ENCODE measurements at places on chromosomes 7 and 10.

DNA sequence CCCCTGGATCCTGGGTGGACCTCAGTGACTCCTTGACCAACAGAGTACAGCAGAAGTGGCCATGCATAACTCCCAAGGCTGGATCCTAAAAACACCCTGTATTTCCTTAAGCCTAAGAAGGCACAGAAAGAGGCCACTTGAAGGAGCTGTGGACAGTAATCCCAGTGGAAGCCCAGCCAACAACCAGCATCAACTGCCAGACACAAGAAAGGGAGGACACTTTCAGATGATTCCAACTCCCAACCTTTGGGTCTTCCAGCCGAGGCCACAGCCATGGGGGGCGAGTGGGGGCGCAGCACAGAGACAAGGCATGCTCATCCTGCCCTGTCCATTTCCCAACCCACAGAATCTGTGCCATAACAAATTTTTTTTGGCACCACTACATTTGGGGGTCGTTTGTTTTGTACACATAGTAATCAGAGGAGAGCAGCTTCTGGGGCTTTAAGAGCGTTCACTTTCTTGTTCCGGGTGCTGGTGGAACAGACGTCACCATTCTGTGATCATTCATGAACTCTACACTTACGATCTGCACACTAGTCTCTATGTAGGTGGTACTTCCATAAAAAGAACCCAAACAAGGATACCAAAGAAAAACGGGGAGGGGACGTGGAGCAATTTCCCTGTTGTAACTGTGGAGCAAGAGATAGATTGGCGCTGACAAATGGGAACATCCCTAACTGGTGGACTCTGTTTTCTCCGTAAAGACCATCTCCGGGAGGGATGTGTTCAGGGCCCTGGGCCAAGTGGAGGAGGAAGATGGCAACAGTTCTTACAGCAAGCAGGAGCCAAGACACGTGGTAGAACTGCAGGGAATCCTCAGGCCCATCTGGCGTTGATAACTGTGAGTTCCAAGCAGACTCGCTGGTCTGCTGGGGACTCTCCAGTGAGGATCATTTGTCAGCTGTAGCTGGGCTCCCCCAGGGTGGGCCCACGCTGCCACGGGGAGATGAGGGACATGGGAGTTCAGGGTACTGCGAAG is 6.0 kb upstream of the SLC29A3 start:
- no peak for DNase-seq

GRCh38 chr10:78763651-78764395 is 304.9 kb upstream of the ZMIZ1 start:
- DNase-seq, result no peak

DNA sequence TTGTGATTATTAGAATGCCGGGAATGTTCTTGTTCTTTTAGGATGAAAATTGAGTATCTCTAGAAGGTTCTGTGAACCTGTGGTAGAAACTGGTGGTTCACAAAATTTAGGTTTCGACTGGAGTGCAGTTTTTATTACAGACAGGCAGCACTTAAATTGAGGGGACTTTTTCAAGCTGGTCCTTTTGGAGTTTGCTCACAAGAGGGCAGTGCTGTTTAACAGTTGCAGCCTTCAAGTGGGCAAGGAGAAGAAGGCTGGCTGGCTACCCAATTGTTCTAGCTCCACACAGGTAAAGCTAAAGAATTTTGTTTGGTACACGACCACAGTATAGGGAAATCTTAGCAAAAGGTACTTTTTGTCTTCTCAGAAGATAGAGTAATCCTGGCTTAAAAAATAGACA is 233.6 kb downstream of the SNX13 start:
- no peak for DNase-seq

GRCh38 chr10:116716381-116716780 is 26.0 kb downstream of the HSPA12A start:
- no peak for DNase-seq

- no peak for DNase-seq
Measured at GRCh38 chr7:157483971-157484410, 147.2 kb downstream of the DNAJB6 start.

- DNase-seq, result no peak
Measured at GRCh38 chr7:141221007-141221612, 147.2 kb downstream of the TMEM178B start.

DNA sequence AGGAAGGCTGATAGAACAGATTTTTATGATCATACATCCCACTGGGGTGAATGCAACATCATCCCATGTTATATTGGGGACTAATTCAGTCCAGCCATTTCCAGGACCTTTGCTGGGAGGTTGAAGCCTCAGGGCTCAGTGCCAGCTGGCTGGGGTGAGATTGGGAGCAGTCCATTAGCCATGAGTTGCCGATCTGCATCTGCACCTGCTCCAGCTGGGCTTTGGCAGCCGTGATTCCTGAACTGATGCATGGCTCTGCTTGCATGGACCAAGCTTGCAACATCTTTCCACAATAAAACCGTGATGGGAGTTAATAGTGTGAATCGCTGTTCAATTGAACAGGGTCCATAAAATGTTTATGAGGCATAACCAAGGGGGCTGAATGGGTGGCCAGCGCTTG is 346.9 kb downstream of the TYW1 start:
- DNase-seq, result no peak

DNA sequence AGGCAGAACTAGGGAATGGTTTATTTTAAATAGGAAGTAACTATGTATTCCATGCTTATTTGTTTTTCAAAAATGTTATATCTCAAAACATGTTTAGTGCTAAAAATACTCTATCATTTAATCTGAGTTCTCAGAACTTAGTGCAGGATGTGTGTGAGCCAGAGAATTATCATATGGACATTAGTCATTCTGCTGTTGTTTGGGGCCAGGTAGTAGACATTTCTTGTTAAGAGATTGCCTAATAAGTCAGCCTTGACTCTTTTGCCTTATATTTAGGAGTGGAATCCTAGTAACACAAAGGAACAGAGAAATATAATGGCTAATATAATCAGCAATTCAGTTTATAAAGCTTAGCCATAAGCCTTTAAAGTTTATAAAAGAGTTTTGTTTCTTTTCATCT is 149.8 kb downstream of the CCSER2 start:
- DNase-seq, result no peak

GRCh38 chr10:118272149-118272721 is 69.9 kb downstream of the FAM204A start:
- DNase-seq, result no peak
